ENCODE measurements at places on chromosomes 13 and 19. TPM values are rescaled to one million over a fixed set of nuclear protein-coding genes. Genes with fewer than 3 reads are reported as not detected.

- no peak for DNase-seq
These were observed 12.0 kb downstream of the CYP4F2 start for GRCh38 chr19:15885919-15886318.

DNA sequence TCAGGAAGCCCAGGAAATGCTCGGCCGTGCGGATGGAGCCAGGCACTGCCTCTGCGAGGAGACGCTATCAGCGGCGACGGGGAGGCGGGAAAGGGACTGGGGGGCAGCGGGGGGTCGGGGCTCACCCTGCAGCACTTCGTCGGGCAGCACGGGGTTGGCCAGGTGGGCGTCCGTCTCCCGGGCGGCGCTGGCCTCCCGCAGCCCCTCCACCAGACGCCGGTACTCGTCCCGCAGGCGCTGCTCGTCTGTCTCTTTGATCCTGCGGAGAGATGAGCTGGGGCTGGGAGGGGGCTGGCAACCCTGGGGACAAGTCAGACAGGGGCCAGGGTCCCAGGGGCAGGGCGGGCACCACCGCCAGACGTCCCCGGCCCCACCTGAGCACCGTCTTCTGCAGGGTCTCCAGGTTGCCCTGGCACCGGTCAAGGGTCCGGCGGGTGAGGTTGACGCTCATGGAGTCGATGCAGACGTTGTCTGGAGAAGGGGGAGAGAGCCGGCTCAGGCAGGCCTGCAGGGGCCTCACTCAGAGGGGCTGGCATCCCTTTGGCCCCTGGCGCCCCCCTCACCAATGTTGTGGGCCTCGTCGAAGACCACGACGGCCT, 6.4 kb downstream of the ERCC2 start:
- DNase-seq = no peak

The CD177 gene
- polyA plus RNA-seq = not detected

GRCh38 chr13:80336370-80336769, 4.6 kb downstream of the SPRY2 start:
- no peak for DNase-seq

GRCh38 chr13:94318418-94318817, 161.1 kb downstream of the DCT start:
- DNase-seq = no peak

The SLC25A41 gene
- polyA plus RNA-seq = 0.33 TPM

DNA sequence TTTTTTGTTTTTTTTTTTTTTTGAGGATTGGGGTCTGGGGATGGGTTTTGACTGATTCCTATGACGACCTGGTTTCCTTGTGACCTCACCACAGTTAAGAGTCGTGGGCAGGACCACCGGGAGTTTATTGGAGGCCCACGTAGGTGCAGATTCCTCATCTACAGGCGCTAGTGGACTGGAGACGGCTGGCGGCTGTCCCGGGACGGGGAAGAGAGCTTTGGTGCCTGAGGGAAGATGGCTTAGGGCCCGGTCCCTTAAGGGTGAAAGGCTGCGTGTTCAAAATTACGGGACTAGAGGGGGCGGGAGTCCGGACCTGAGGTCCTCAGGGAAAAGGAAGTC, 682 bp upstream of the TEAD2 start:
- peak; percentile 33 for DNase-seq

- DNase-seq = no peak
These were observed 87.1 kb upstream of the MCF2L start for GRCh38 chr13:112881656-112882554.

Data from right renal pelvis (tissue), 4 donors.